ENCODE measurements at places on chromosomes 1 and 21. TPM values are rescaled to one million over a fixed set of nuclear protein-coding genes. Genes with fewer than 3 reads are reported as not detected.

The SYCP1 gene
- total RNA-seq = not detected

The FCRL2 gene
- total RNA-seq = not detected

The SHISA4 gene
- total RNA-seq = 20.9 TPM

The DHDDS gene
- total RNA-seq = 55.7 TPM

The HP1BP3 gene
- 395 TPM for total RNA-seq

The RASSF5 gene
- total RNA-seq = 4.1 TPM

The RGS13 gene
- total RNA-seq = not detected

The EXO1 gene
- 1.2 TPM for total RNA-seq

The SPATA1 gene
- total RNA-seq = 0.41 TPM

The TBX15 gene
- total RNA-seq = 0.63 TPM

The CDC42BPA gene
- 82.5 TPM for total RNA-seq

The CELA3B gene
- total RNA-seq = not detected

The GABRD gene
- total RNA-seq = not detected

Measured in fibroblast of the aortic adventitia (primary cell).